ENCODE measurements at places on chromosomes 12 and 14.

DNA sequence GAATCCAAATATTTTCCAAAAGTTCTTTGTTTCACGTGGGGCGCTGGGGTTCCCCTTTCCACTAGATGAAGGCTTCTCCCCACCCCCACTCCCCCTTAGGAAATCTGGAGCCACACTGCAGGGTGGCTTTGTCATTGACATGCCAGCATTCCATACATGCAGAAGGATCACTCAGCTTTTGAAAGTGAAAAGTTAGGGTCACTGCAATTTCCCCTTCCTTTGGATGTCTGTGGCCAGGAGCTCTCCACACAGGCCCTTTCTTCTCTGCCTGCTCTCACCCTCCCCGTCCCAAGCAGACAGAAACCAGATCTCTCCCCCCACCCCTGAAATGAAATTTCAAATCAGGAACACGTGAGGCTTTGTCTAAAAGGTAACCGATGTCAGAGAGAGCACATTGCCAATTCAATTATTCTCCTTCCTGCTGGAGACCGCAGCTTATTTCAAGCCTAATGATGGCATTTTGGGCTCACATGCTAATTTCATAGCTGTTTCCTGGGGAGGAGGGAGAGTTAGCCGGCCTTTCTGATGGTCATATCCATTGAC is 153.9 kb upstream of the RFLNA start:
- H3K27ac ChIP-seq = no peak overlapping the region
- no peaks in the 10 kb centered on the region for H3K27me3 ChIP-seq
- DNase-seq = no peak

DNA sequence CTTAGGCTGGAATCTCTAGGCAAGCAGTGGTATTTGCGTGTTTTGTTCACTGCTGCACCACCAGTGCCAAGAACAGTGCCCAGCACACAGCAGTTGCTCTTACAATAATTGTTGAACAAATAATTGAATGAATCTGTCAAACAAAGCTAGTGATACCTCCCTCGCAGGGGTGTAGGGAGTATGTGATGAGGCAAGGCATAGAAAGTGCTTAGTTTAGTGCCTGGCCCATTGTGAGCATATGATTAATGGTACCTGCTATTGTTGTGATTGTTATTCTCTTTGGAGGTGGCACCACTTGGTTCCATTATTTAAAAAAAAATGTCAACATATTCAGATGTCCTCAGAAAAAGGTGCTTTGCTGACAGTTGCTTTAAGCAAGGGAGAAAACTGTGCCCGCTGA is 210.1 kb upstream of the TBX3 start:
- H3K27me3 ChIP-seq = no peaks in the 10 kb centered on the region
- no peaks in the 10 kb centered on the region for H3K4me1 ChIP-seq
- no peak for DNase-seq
- no peaks in the 10 kb centered on the region for H3K36me3 ChIP-seq
- no peak overlapping the region for H3K4me3 ChIP-seq
- H3K27ac ChIP-seq = no peak overlapping the region

DNA sequence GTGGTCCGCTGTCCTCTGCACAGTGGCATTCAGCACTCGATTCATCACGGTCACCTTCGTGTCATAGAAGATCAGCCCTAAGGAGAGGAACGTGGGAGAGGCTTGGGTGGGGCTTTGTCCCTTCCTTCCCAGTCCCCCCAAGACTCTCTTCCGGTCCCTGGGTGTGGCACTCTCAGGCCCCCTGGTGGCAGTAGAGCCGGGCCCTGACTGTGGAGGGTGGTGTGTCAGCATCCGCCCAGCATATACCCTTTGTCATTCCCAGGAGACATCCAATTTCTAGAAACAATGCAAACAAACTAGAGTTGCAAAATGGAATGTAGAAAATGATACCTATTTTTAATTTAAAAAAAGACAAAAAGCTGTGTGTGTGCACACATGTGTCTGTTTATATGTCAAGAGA is 45.0 kb downstream of the TRAFD1 start:
- H3K4me3 ChIP-seq = no peak overlapping the region
- no peaks in the 10 kb centered on the region for H3K4me1 ChIP-seq
- no peaks in the 10 kb centered on the region for H3K27me3 ChIP-seq
- peaks cover 33% of the 10 kb centered on the region for H3K36me3 ChIP-seq
- DNase-seq = no peak
- H3K27ac ChIP-seq = no peak overlapping the region

GRCh38 chr12:65293735-65294134 is 15.3 kb downstream of the MSRB3 start:
- no peaks in the 10 kb centered on the region for H3K36me3 ChIP-seq
- no peak overlapping the region for H3K27ac ChIP-seq
- DNase-seq = no peak

- peak within 1 kb of the TSS; percentile 86 for H3K27ac ChIP-seq
- peak; percentile 66 for DNase-seq
- no peaks in the 10 kb centered on the region for H3K4me1 ChIP-seq
- H3K4me3 ChIP-seq = peak within 1 kb of the TSS; percentile 54
Observed at GRCh38 chr14:93976477-93977057, at the start of gene ASB2. Gene ASB2, minus strand, starts transcription at chr14:93976570. Its CDS starts 12,031 bp downstream, at chr14:93964539.

DNA sequence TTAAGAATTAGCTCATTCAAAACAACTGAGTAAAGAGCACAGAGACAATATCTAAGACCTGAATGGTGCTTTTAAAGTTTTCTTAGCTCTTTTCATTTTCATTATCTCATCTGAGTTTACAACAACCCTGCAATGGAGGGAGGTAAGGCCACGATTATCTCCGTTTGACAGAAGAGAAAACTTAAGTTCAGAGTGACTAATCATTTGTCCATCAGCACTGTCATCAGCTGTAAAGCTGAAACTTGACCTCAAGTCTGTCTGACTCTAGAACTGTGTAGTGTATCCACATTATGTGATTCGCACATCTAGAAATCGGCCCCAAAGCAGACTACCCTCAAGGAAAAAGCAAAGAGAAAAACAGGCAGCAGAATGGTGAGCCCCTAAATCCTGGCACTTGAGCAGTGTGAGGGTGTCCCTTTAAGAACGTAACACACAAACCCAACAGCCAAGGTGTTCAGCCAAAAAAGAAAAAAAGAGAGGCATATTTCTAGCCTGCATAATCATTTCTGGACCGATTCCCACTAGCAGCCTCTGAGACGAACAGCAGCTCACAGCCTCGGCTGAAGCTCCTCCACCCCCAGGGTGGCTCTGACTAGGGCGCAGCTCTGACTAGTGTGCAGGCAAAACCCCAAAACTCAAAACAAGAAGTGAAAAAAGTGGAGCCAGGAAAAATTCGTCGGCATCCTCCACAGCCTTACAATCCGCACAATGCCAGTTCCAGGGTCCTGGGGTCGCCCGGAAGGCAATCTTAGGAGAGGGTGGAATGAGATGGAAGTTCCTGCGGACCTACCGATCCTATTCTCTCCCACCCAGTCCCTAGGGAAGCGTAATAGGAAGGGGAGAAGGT is 1.6 kb downstream of the STXBP6 start:
- H3K4me3 ChIP-seq = peak overlapping the region; percentile 74
- peak overlapping the region; percentile 87 for H3K27ac ChIP-seq
- no peaks in the 10 kb centered on the region for H3K36me3 ChIP-seq
- H3K4me1 ChIP-seq = no peaks in the 10 kb centered on the region
- peak; percentile 73 for DNase-seq
- no peaks in the 10 kb centered on the region for H3K27me3 ChIP-seq

DNA sequence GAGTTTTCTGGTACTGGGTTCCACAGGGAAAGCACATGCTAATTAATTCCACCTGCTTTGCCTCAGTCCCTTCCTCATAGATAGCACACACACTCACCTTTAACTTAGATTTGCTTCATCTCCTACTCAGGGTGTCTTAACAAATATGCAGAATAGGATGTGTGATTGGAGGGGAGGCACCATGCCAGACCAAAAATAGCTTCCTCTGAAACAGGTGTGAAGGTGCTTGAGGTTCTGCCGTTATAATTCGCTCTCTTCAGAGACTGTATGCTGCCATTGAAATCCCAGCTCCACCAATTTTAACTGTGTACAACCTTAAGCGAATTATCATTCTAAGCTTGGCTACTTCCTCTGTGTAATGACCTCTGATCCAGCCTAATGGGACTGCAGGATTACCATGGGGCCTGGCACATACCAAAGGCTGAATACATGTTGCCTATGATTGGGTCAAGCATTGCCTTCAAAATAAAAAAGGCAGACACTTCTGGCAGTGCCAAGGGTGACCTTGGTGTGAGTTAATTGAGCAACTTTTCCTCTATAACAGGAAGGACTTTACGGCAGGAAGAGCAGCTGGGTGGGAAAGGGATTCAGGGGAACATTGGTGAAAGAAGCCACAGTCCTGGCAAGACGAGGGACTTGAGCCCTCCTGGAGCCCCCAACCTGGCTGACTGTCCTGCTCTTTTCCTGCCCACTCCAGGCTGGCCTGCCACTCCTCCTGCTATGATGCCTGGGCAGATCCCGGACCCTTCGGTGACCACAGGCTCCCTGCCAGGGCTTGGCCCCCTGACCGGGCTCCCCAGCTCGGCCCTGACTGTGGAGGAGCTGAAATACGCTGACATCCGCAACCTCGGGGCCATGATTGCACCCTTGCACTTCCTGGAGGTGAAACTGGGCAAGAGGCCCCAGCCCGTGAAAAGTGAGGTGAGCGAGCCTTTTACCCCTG is 9.7 kb downstream of the JDP2 start:
- peak overlapping the region; percentile 8 for H3K27ac ChIP-seq
- H3K36me3 ChIP-seq = peaks cover 63% of the 10 kb centered on the region
- no peak for DNase-seq
- no peak overlapping the region for H3K4me3 ChIP-seq
- no peaks in the 10 kb centered on the region for H3K27me3 ChIP-seq
- H3K4me1 ChIP-seq = peaks cover 65% of the 10 kb centered on the region

- no peaks in the 10 kb centered on the region for H3K27me3 ChIP-seq
- no peaks in the 10 kb centered on the region for H3K4me1 ChIP-seq
- H3K36me3 ChIP-seq = no peaks in the 10 kb centered on the region
- H3K4me3 ChIP-seq = no peak overlapping the region
- H3K27ac ChIP-seq = no peak overlapping the region
- no peak for DNase-seq
Observed at GRCh38 chr12:84455598-84455997, 457.0 kb downstream of the SLC6A15 start.

- H3K4me3 ChIP-seq = no peak overlapping the region
- H3K27me3 ChIP-seq = no peaks in the 10 kb centered on the region
- H3K27ac ChIP-seq = no peak overlapping the region
- peaks cover 34% of the 10 kb centered on the region for H3K36me3 ChIP-seq
Observed at GRCh38 chr12:110733089-110733715, 9.5 kb downstream of the PPP1CC start.

DNA sequence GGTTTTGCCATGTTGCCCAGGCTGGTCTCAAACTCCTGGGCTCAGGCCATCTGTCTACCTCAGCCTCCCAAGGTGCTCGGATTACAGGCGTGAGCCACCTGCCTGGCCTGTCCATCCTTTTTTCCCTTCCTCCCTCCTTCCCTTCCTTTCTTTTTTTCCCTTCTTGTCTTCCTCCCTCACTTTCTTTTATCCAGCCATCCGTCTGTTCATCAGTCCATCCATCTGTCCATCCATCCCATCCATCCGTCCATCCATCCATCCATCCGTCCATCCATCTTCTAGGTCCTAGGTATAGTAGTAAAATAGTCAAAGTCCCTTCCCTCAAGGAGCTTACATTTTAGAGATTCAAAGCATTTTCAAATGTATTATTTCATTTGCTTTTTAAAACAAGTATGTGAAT is 56.8 kb downstream of the CRADD start:
- no peaks in the 10 kb centered on the region for H3K36me3 ChIP-seq
- H3K27ac ChIP-seq = no peak overlapping the region
- H3K4me1 ChIP-seq = peaks cover 20% of the 10 kb centered on the region
- no peak for DNase-seq

- no peak for DNase-seq
- no peaks in the 10 kb centered on the region for H3K4me1 ChIP-seq
- no peak overlapping the region for H3K27ac ChIP-seq
- no peaks in the 10 kb centered on the region for H3K27me3 ChIP-seq
- H3K36me3 ChIP-seq = no peaks in the 10 kb centered on the region
- H3K4me3 ChIP-seq = no peak overlapping the region
Observed at GRCh38 chr14:50601394-50601793, 41.4 kb downstream of the ATL1 start.

GRCh38 chr14:60233251-60233650 is 15.8 kb upstream of the PPM1A start:
- no peaks in the 10 kb centered on the region for H3K27me3 ChIP-seq
- DNase-seq = no peak
- no peak overlapping the region for H3K4me3 ChIP-seq
- no peaks in the 10 kb centered on the region for H3K36me3 ChIP-seq

GRCh38 chr14:93086441-93087055 is 29.2 kb downstream of the ITPK1 start:
- DNase-seq = no peak
- no peaks in the 10 kb centered on the region for H3K4me1 ChIP-seq
- H3K27ac ChIP-seq = peak overlapping the region; percentile 72
- no peak overlapping the region for H3K4me3 ChIP-seq

DNA sequence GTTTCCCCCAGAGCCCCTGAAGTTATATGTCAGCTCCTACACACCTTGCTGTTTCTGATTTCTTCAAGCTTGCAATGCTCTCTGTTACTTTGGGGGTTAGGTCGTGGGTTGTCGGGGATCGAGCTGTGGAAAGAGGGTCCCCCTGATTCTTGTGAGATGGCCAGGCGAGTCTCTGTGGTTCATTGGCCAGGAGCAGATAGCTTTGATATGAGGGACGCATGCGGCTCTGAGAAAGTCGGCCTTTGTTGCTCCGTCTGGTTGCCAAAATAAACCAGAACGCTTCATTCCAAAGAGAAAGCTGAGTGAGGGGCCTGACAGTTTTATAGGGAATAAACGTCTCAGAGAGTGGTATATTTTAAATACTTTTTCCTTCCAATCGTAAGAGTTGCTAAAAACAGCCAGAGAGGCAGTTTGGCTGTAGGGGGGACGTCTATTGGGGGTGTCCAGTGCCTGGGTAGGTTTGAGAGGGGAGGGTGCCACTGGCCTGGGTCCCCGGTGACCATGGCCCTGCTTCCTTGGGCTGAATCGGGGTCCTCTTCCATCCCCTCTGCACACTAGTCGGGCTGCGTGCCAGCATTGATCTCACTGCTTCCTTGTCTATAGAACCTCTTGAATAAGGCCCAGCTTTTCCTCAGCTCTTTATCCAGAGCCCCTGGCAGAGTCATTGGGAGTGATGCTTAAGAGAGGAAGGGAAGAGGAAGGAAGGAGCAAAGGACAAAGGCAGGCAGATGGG is 18.9 kb downstream of the CCND2 start:
- H3K27ac ChIP-seq = peak overlapping the region; percentile 37
- no peak for DNase-seq
- no peaks in the 10 kb centered on the region for H3K27me3 ChIP-seq

GRCh38 chr12:68505970-68506369 is 104.7 kb upstream of the RAP1B start:
- no peak for DNase-seq
- no peaks in the 10 kb centered on the region for H3K4me1 ChIP-seq
- no peak overlapping the region for H3K27ac ChIP-seq
- H3K36me3 ChIP-seq = no peaks in the 10 kb centered on the region

GRCh38 chr12:31218203-31219025 is 107.5 kb downstream of the SINHCAF start:
- H3K36me3 ChIP-seq = no peaks in the 10 kb centered on the region
- no peak for DNase-seq
- H3K27me3 ChIP-seq = no peaks in the 10 kb centered on the region
- no peak overlapping the region for H3K4me3 ChIP-seq

GRCh38 chr12:107019546-107019945 is 32.6 kb upstream of the MTERF2 start:
- H3K27ac ChIP-seq = no peak overlapping the region
- no peaks in the 10 kb centered on the region for H3K4me1 ChIP-seq
- no peak for DNase-seq
- no peaks in the 10 kb centered on the region for H3K27me3 ChIP-seq
- H3K4me3 ChIP-seq = no peak overlapping the region
